ENCODE measurements at places on chromosomes 1 and 21. TPM values are rescaled to one million over a fixed set of nuclear protein-coding genes. Genes with fewer than 3 reads are reported as not detected.

GRCh38 chr1:40076895-40077312 is 20.1 kb downstream of the PPT1 start:
- DNase-seq: no peak

DNA sequence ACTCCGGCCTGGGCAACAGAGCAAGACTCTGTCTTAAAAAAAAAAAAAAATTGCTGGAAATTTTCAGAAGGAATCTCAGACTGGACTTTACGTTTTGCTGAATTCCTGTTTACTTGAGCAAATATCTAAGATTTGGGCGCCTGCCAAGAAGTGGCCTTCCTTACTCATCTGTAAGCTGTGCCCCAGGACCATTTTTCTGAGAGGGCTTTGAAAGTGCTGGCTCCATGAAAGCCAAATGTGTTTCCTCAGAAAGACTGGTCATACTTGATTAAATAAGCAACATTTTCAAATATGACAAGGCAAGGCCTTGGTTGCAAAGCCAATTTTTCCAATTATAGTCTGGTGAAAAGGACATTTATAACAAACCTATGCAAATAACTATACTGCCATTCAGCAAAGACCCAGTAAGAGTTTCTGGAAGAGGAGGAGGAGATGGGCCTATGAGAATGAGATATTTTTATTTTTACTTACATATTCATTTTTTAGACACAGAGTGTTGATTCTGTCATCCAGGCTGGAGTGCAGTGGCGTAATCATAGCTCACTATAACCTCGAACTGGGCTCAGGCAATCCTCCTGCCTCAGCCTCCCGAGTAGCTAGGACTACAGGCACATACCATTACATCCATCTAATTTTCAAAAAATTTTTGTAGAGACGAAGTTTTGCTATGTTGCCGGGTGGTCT is 56.3 kb upstream of the HTR1D start:
- no peak for DNase-seq

- DNase-seq: no peak
These were observed 703.1 kb downstream of the ADGRL2 start for GRCh38 chr1:82503822-82504221.

GRCh38 chr1:8685463-8685862 is 132.0 kb downstream of the RERE start:
- no peak for DNase-seq

The PADI1 gene
- not detected for total RNA-seq

The ESPN gene
- 1.7 TPM for total RNA-seq

The GSTM1 gene
- total RNA-seq: 45.9 TPM

- no peak for DNase-seq
These were observed 771.6 kb upstream of the CXADR start for GRCh38 chr21:16741141-16741665.

- no peak for DNase-seq
These were observed 75.4 kb downstream of the UBE4B start for GRCh38 chr1:10108134-10108663.

GRCh38 chr1:202038688-202039346 is 28.4 kb downstream of the ELF3 start:
- DNase-seq: no peak

DNA sequence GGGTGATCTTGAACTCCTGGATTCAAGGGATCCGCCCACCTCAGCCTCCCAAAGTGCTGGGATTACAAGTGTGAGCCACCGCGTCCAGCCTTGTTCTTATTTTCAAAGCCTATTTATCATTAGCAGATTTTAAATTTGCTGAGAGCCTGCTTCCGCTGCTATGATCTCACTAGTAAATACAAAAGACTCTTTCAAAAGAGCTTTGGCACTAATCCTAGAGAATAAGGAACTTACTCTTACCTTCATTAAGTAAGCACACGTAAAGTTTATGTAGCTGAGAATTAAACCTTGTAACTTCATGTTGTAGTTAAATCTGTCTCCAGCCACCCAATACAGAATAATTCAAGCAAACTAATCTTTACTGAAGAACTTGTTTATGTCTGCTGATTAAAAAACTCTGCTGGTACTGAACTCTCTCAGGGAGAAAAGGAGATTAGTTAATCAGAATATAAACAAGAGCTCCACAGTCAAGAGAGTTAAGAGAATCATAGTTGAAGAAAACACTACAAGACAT is 72.3 kb downstream of the RUSC1 start:
- no peak for DNase-seq

- no peak for DNase-seq
These were observed 7.4 kb downstream of the HMCN1 start for GRCh38 chr1:185741551-185741950.

The GSTM5 gene
- 0.23 TPM for total RNA-seq

DNA sequence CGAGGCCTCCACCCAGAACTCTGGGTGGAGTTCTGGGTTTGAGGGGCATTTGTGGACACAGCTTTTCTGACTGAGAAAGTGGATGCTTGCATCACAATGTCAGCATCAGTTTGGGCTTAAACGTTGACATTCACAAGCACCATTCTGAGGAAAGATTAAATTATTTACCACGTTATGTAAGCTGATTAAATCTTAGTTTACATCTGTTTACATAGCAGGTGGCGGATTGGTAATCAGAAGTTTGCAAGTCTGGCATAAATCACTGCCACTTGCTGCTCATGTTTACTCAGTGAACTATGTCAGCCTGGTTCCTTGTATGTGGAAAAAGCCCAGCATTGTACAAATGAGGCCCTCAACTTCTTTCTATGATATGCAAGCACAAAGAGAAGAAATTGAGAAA is 310.1 kb downstream of the PAPPA2 start:
- DNase-seq: no peak

DNA sequence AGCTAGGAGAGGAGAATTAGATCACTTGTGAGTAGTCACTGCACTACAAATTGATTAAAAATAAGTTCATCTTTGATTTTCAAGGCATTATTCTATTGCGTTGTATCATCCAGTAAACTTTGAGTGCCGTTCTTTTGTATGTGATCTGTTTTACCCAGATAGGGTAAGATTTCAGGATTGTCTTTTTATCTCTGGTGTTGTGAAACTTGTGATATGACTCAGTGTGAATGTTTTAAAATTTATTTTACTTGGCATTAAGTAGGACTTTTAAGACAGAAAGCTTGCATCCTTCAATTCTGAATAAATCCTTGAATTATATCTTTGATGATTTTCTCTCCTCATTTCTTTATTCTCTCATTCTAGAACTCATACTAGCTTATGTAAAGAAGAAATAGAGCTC is 93.3 kb upstream of the ADAMTS5 start:
- DNase-seq: no peak

The SPRR2F gene
- not detected for total RNA-seq

DNA sequence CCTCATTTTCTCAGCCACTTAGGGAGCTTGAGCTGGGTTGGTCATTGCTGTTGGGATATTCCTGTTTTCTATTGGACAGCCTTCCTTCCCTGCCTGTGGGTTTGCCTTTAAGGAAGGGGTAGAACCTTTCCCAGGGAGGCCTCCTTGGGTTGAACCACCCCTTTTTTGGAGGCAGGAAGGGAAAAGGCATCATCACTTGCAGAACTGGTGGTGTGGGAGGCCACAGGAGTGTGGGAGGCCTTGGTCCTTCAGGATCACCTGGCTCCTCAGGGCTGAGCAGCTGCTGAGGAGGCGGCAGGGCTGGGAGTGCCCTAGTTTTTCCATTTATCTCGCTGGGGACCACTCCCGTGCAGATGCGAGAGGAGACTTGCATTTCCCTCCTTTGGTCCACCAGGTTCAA is 667 bp upstream of the CYB561D1 start:
- no peak for DNase-seq

DNA sequence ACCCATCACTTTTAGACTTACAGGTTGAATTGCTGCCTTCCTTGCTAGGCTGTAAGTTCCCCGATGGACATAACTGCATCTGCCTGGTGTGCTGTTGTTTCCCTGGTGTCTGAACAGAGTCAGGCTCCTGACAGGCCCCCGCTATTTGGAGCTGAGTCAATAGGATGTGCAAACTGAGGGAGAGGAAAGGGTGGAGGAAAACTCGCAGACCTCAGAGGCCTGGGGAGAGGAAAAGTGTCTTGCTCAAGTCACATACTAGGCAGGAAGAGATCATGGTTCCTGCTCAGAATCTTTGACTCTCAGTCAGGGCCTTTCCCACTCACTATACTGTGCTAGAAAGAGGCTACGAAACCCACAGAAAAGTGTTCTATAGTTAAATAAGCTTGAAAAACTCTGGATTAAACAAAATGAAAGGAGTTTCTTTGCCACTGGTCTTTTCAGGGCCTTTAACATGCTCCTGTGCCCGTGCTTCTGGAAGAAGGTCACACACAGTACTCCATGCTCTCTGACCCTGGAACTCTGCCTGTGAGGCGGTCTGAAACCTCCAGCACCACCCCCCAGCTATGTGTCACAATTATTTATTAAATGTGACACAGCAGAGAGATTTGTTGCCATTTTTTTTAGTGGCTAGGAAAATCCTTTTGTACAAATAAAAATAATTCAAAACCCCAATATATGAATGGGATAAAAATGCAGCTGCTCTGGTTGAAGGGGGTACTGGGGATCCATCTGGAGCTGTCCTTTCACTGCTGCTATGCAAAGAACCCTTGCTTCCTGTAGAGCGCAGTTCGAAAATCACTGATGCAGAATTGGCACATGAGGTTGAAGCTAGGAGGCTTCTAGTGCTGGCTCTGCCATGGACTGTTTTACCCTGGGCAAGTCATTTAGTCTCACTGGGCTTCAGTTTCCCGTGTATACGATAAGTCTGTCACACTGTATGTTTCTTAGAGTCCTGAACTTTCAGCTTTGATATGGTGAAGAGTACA is 20.1 kb upstream of the CDCP2 start:
- no peak for DNase-seq

GRCh38 chr1:177977141-177977540 is 7.3 kb upstream of the SEC16B start:
- no peak for DNase-seq

- DNase-seq: no peak
These were observed 219.8 kb upstream of the DUSP10 start for GRCh38 chr1:221961532-221962292.
